ENCODE measurements at places on chromosomes 2 and 18.

- DNase-seq: no peak
Observed at GRCh38 chr2:60830991-60831390, 50.4 kb upstream of the REL start.

DNA sequence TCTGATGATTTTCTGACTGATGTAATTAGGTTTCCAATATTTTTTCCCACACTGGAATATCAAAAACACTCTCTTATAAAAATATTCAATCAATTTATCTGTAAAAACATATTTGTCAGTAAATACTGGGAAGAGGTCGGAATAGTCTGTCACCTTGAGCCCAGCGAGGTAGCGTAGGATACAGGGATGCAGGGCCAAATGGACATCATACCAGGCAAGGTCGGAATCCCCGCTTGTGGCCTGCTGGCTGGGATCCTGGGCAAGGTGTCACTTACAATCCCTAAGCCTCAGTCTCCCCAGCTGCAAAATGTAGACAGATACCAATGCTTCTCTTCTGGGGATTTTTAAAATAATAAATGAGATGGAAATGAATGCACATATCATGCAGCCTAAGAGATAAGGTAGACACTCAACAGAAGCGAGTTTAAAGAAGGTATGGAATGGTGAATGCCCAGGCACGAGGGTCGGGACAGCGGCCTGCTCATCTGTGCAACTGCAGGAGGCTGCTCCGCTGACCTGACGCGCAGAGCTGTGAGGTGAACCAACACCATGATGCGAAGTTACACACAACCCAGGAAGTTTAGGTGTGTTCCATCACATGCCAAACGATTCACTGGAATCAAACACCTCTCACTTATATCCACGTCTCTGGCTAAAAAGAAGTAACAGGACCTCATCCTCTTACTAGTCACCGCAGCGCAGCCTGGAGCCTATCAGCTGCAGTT is 98.2 kb downstream of the EIPR1 start:
- no peak for DNase-seq

DNA sequence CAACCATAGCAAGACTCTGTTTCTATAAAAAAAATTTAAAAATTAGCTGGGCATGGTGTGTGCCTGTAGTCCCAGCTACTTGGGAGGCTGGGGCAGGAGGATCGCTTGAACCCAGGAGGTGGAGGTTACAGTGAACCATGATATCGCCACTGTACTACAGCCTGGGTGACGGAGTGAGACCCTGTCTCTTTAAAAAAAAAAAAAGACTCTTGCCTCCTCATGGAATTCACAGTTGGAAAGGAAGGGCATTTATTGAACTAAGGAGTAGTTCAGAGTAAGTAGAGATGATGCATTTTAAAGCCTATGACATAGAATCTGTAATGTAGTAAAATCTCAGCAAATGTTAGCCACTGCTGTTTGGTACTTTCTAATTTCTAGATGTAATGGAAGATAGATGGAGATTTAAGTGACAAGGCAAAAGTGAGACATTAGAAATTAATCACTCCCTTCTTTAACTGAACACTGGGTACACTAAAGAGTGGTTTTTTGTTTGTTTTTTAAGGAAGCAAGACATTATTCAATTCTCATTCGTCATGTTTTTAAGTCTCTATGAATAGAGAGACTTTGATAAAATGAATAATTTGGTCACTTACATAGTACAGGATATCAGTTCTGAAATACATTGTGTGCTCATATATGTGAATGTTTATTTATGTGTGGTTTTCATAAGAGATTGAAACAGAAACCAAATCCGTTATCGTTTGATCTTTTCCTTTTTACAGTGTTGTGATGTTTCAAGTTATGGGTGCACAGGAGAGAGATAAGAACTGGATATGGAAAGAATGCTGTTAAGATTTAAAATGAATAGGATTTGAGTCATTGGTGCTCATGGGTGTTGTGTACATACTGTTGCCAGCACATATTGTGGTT is 186.1 kb upstream of the STON1 start:
- no peak for DNase-seq

GRCh38 chr2:160418853-160419252 is 74.8 kb downstream of the RBMS1 start:
- no peak for DNase-seq

GRCh38 chr2:206863196-206863595 is 76.1 kb upstream of the CPO start:
- DNase-seq: no peak

GRCh38 chr2:119688616-119689015 is 9.6 kb downstream of the TMEM177 start:
- DNase-seq: no peak

DNA sequence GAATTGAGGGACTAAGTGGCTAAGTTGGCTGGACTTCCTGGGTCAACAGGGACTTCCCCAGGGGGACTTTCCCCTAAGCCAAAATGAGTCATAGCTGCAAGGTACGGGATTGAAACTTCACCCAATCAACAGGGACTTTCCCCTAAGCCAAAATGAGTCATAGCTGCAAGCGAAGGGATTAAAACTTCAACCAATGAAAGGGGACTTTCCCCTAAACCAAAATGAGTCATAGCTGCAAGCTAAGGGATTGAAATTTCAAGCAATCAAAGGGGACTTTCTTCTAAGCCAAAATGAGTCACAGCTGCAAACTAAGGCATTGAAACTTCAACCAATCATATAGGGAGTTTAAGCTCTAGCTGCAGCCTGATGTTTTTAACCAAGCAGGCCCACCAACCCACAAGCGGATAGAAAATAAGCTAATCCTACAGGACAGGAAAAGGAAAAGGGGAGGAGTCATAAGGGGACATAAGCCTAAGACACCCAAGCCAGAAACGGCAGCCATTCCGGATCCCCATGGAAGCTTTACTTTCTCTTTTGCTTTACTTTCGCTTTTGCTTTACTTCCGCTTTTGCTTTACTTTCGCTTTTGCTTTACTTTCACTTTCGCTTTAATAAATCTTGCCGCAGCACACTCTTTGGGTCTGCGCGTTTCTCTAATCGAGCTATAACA is 1375.4 kb upstream of the CELF4 start:
- DNase-seq: peak; percentile 32

GRCh38 chr2:232230560-232230959 is 148.0 kb upstream of the ALPP start:
- DNase-seq: no peak

- no peak for DNase-seq
Observed at GRCh38 chr18:76487070-76487469, 8.0 kb downstream of the ZNF516 start.

DNA sequence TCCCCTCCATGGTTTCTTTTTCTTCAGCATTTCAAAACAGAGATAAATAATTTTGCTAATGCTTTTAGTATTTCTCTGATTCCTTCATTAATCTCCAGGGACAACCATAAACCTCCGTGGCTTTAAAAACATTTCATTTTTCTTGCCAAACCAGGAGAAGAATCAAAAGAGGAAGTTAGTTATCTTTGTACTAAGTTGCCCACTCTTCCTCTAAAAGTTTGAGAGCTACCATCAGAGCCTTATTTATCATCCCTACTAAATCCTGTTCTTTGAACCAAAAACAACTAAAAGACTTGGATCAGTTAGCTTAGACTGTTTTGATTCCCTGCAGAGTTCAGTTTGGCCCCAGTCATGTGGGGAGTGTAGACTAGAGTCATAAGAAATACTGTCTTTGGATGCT is 208.4 kb downstream of the SETBP1 start:
- no peak for DNase-seq

- DNase-seq: no peak
Observed at GRCh38 chr2:10817413-10817812, 4.8 kb upstream of the PDIA6 start.

DNA sequence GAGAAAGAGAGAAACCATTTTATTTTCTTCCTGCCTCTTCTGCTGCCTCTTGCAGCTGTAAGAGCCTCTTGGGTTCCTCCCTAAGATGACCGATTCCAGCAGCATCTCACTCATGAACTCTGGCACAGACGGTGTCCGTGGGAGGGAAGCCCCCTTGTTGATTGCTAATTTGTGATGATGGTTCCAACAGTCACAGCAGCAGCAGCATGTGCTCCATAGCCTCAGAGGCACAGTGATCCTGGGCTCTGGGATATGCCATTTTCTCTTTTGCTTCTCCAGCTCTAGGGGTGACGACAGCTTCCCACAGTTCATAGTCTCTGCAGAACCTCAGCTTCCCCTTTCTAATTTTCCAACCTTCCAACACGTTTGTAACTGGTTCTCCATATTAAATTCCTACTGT is 324.2 kb upstream of the HS6ST1 start:
- DNase-seq: no peak

- no peak for DNase-seq
Observed at GRCh38 chr2:237269138-237269875, 144.7 kb downstream of the COL6A3 start.

GRCh38 chr2:134231965-134232340 is 21.9 kb upstream of the MGAT5 start:
- DNase-seq: no peak

DNA sequence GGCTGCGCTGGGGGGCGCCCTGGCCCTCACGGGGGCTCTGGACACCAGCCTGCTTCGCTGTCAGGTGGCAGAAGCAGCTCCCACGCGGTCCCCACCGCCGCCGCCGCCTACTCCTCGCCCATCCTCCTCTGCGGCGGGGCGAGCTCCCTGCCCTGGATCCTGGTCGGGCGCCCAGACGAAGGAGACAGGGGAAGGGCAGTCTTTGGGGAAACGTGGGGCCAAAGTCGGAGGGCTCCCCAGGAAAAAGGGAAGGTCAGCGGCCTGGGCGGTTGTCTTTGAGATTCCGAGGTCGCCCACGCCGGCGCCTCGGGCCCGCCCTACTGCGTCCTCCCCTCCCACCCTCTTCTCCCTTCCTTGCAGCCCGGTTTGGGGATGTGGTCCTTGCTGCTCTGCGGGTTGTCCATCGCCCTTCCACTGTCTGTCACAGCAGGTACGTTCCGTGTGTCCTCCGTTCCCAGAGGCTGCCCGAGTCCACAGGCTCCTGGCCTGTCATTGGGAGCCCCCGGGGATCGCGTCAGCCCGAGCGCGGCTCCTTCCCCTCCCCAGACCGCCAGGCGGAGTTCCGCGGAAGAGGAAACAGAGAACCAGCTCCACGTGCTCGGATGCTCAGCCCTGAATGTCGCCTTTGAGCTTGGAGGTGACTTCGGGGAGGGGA is 800 bp downstream of the IL1RL2 start:
- DNase-seq: peak; percentile 13

GRCh38 chr2:110993557-110994231 is 127.0 kb upstream of the BCL2L11 start:
- no peak for DNase-seq

GRCh38 chr18:47585136-47585535 is 333.7 kb upstream of the SKOR2 start:
- DNase-seq: no peak

GRCh38 chr18:45749918-45750689 is 26.1 kb downstream of the SLC14A1 start:
- DNase-seq: no peak

- no peak for DNase-seq
Observed at GRCh38 chr2:77642339-77642738, 120.2 kb upstream of the LRRTM4 start.

DNA sequence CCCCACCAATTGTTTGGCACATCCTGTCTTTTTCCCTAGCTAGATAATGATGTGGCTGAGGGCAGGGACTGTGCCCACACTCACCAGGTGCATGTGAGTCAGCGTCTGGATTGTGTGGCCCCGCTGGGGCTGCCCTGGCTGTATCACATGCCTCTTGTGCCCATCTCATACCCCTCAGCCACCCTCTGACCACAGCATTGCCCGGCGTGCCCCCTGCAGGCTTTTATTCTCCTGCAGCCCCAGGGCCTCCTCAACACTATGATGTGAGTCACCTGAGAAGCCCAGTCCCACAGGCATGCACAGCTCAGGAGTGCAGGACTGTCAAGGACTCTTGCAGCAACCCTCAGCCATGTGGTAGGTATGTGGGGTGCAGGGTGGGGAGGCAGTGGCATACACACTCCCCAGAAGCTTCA is 14.8 kb upstream of the STEAP3 start:
- no peak for DNase-seq

Measured in activated gamma-delta T cell treated with anti-CD3 and anti-CD28 coated beads, Interleukin-2, amount 50 U/mL, for 16 hours (primary cell).